SHP77 treated with DMSO at 0.1 percent for 48 hours (cell line): ENCODE measurements at places on chromosomes 12 and 14.
A peak's percentile ranks its signal among the peaks of the same experiment; 100 is the strongest.

GRCh38 chr12:104319028-104319427, 15.5 kb downstream of the EID3 start:
- no peak for DNase-seq

DNA sequence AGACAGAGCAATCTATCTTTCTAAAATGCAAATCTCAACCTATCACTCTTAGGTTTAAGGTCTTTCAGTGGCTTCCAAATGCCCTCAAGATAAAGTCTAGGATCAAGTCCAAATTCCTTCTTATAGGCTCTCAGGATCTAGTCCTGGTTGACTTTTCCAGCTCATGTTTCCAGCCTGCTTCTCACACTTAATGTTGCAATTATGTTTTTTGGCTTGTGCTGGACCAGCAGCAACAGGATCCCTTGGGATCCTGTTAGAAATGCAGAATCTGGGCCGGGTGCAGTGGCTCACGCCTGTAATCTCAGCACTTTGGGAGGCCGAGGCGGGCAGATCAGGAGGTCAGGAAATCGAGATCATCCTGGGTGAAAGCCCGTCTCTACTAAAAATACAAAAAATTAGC, 10.6 kb downstream of the GPR33 start:
- DNase-seq = no peak

GRCh38 chr12:81403348-81403747, 325.5 kb downstream of the ACSS3 start:
- no peak for DNase-seq

DNA sequence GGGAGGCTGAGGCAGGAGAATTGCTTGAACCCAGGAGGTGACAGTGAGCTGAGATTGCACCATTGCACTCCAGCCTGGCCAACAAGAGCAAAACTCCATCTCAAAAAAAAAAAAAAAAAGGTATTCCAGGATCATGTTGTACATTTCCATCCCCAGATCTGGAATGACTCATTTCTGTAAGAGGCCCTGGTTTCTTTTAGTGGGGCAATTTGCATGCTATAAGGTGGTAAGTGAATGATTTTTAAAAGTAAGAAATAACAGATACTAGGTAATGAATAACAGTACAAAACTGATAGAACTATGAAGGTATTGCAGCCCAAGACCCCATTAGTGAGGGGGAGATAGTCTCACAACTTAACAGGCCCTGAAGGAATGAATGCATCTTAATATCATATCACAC, 17.7 kb upstream of the ADCK1 start:
- DNase-seq = no peak

DNA sequence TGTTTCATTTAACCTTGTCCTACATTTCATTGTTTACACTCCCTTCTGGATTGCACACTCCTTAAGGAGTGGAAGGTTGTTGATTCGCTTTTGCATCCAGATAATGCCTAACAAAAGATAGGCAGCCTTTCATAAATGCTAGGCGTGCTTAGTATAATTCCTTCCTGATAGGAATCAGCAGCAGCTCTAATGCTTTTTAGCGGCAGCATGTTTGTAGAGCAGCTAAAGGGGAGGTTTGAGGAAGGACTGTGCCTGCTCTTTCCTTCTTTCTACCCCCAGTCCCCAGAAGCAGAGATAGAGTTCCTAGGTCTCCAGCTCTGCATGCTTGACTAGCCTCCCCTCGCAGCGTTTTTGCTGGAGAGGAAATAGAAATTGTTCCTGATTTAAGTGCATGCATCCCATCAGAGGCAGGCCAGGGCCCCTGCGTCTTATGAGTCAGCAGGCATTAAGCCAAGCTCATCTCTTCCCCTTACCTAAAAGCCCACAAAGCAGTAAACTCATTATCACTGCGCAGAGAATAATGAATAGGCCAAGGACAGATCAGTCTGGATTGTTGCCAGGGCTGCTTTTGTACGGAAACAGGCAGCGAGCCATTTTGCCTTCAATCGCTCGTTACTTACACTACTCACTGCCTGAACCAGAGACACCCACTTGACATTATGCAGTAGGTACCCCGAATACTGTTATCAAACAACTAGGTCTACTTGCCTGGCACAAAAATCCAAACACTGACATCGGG, 14.0 kb upstream of the TBPL2 start:
- DNase-seq = peak; percentile 61

- DNase-seq = no peak
These were observed 14.4 kb upstream of the OR11G2 start for GRCh38 chr14:20176330-20176729.

GRCh38 chr14:102029956-102030355, 56.9 kb downstream of the HSP90AA1 start:
- DNase-seq = no peak

DNA sequence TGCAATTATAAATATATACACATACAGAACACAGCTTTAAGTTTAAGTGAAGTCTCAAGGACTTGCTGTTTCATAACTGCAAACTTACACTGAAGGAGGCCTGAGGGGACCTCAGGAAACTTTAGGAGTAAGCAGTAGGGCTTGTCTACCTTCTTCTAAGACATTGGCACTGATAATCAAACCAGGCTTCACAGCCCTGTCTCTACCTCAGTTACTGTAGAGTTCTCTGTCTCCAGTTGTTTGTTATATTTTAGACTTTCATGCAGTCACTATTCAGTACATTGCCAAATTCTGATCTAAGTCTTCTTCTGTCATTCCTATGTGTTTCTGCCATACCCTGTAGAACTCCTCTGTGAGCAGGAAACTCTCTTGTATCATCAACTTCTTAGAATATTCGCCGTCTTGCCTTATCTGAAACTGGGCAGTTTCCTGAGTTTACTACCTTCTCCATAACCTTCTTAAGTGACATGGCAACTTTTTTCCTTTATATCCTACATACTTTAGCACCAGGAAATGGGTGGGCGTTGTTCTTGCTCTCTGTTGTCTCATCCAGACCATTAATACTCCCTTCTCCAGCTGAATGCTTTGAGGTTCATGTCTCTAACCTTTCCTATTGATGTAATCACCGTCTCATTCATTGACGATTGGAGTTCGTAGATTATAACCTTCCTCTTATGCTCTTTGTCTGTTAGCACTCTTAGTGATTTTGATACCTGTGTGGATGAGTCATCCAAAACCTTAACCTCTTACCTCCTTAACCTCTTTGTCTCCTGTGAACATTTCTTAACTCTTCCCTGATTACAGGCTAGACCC, 11.4 kb downstream of the APAF1 start:
- no peak for DNase-seq

GRCh38 chr14:68976160-68977067, 2.7 kb downstream of the ACTN1 start:
- DNase-seq = no peak

DNA sequence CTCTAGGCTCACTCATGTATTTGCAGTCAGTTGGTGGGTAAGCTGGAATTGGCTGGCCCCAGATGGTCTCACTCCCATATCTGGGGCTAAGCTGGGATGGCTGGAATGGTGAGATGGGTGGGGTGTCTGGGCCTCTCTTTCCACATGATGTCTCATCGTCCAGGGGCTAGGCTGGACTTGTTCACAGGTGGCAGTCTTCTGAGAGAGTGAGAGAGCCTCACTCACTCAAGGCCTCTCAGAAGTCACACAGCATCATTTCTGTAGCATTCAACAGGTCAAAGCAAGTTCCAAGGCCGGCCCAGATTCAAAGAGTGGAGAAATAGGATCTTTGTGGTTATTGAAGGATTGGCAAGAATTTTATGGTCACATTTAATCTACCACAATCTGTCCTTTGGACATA, 102.7 kb downstream of the UNC79 start:
- DNase-seq = no peak

- DNase-seq = no peak
These were observed 13.8 kb downstream of the STON2 start for GRCh38 chr14:81386290-81386745.

- no peak for DNase-seq
These were observed 14.8 kb upstream of the C12orf75 start for GRCh38 chr12:105315726-105316125.
